ENCODE measurements at places on chromosomes 2 and 18.

GRCh38 chr2:212539072-212539880 lies 674 bp upstream of the ERBB4 start:
- peak; percentile 69 for DNase-seq

DNA sequence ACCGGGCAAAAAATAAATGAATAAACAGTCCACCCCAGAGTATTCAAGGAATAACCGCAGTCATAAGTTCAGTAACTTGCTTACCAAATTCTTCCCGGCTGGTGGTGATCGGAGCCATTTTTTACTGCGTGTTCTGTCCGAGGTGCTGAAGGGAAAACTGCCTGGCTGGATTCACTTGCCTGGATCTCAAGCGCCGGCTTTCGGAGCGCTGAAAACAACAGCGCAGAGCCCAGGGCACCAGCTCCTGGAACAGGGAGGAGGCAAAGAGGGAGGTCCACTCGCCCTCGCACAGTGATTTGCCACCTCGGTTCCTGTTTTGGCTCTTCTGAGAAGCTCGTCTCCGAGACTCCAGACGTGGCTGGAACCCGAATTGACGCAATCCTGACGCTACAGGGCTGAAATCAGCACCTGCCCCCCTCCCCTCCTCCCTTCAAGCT lies at the start of gene SYT4:
TSS of gene SYT4 (minus strand) at position 327 of the 437 bp plus-strand sequence. CDS start at position 118, 209 bp downstream.
- peak; percentile 54 for DNase-seq

- DNase-seq = peak; percentile 77
Observed at GRCh38 chr2:26945991-26946750, 24.3 kb upstream of the MAPRE3 start.

DNA sequence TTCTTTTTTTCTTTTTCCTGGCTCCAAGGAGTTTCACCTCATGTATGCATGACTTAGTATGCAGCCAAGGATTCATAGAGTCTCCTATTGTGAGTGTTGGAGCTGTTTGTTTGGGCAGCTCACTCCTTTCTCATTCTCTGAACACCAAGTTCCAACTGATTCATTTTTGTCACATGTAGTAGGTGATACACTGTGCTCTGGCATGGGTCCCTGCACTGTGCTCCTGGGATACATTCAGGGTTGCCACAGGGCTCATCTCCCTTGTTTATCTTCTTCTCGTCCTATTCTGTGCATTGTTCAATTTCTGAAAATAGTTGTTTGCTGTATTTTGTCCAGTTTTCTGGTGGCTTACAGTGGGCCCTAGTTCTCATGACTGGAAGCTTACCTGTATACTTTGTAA lies 96.8 kb downstream of the ZNF407 start:
- DNase-seq = no peak

GRCh38 chr2:195317550-195317949 lies 339.5 kb upstream of the SLC39A10 start:
- no peak for DNase-seq

DNA sequence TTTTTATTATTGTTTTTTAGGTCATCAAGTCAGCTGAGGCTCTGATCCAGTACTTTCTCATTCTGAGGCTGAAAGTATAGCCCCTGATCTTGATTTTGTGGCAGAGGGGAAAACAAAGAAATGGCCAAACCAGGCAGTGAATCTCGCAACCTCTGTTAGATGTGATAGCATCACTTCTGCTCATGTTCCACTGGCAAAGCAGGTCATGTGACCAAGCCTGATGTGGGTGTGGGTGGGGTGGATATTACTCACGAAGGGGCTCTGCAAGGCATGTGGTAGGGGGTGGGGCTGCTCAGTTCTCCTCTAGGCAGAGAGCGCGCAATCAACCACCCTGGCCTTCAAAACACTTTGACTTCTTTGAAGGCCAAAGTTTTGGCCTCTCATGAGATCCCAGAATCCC lies 254.2 kb downstream of the MYCN start:
- no peak for DNase-seq

Data from pons (tissue), 1 donor.